ENCODE measurements at places on chromosomes 13 and 19.

DNA sequence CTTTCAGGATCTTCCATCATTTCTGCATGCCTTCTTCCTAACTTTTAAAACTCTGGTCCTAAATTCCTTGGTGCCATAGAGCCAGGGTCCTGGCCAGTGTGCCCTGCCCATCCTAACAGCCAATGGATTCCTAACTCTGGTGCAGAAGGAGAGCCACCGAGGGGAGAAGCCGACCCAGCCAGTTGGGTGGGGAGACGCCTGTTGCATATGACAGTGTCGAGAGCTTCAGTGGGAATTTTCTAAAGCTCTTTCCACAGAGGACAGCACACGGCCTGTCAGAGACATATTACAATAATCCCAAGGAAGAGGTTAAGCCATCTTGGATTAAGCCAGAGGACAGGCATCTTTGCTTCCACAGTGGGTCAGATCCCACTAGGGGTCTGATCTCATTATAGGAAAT is 180.4 kb downstream of the ZNF536 start:
- DNase-seq = no peak

GRCh38 chr13:83211301-83211700 is 671.0 kb downstream of the SLITRK1 start:
- no peak for DNase-seq

DNA sequence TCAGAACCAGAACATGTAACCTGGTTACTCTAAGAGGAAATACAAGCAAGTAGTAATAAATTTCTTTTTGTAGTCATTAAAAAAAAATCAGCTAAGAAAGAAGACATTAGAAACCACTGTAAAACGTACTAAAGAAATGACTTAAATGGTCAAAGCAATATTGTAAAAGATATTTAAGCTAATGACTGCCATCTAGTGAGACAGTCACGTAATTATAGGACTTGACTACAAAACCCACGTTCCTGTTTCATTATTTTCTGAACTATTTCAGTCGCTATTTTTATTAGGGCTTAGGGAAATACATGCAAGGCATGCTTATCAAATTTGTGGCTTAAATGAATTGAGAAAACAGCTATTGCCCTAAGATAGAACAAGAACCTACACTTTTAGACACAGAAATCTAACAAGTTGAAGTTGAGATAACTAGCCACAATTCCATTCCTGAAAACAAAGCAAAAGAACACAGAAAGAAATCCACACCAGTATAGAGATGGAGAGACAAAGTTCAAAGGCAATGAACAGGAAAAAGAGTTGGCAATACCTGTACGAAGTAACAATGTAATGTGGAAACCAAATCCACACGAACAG is 17.9 kb downstream of the ALG5 start:
- no peak for DNase-seq

DNA sequence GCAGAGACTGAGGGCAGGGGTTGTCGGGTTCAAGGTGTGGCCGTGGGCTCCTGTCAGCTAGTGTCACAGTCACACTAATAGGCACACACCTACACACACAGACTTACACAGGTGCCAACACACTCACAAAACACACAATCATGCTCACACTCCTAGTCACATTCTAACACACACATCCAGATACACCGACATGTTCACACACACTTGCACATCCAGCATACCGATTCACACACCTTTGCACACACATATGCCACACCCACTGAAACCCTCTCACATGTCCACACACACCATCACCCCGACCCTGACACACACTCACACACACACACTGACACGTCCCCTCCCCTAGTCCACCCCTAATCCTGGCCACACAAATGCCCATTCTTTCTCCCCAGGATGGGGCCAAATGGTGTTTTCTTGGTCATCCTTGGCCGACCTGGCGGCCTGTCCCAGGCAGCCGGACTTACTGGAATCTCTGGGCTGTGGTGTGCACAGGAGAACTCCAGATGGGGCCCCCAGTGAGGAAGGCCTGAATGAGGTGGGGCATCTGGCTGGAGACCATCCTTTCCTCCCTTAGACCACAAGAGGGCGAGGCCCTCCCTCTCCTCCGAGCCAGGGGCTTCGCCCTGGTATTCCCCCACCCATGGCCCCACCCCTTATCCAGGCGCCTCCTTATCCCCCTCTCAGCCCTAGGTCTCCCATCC is 19.1 kb upstream of the PNMA8B start:
- DNase-seq = no peak

GRCh38 chr19:6610934-6611852 is 20.2 kb upstream of the CD70 start:
- no peak for DNase-seq

DNA sequence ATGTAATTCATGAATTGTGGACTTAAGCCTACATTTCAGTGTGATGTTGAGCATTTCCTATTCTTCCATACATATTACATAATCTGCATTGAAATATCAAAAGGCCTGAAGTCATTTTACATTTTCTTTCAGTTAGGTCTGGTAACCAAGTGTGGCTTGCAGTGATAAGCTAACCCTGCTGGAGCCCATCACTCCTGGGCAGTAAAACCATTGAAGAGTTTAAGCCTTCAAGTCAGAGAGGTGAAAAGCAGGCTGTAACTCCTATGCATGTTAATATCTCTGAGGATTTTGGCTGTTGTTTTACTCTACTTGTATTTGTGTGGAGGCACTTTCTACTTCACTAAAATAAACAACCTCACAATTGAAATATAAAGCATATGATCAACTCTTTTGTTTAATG is 248.8 kb downstream of the SLITRK5 start:
- no peak for DNase-seq

DNA sequence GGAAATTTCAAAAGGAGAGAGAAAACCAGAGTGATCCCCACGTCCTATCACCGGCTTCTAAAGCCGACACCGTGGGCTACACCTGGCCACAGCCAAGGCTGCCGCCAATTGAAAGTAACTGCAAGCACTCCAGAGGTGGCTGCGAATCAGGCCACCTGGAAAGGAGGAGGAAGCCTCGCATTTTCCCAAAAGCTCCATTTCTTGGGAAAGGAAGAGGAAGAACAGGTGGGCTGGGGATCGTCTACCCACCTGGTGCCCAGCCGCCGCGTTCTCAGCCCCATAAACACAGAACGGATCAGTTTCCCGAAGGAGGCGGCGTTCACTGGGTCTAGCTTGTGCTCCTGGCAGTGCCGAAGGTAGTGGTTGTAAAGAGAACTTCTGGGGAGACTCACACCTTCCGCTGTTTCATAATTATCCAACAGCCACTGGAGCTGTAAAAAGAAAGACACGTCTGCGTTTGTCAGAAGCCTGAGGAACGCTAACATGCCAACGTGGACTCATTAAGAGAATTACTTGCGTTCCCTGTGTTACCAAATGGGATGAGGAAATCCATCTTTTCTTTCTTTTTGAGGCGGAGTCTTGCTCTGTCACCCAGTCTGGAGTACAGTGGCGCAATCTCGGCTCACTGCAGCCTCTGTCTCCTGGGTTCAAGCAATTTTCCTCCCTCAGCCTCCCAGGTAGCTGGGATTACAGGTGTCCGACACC is 38.1 kb upstream of the RANBP3 start:
- DNase-seq = no peak

- DNase-seq = no peak
These were observed 7.2 kb downstream of the GFY start for GRCh38 chr19:49432141-49433073.

DNA sequence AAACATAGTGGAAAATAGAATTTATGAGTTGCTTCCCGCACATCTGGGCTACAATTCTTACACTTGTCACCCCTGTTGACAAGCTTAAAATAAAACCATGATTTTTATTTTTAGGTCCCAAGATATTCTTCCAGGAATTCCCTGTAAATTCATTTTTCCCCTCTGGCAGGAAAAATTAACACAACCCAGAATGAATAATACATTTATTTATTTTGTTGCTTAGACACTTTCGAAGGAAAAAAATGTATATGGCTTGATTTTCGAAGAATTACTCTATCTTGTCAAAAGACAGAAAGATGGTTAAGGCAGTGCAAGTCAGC is 74.4 kb downstream of the LHFPL6 start:
- DNase-seq = no peak

Measured in T-helper 22 cell (primary cell).